ENCODE measurements at places on chromosomes 4 and X.

DNA sequence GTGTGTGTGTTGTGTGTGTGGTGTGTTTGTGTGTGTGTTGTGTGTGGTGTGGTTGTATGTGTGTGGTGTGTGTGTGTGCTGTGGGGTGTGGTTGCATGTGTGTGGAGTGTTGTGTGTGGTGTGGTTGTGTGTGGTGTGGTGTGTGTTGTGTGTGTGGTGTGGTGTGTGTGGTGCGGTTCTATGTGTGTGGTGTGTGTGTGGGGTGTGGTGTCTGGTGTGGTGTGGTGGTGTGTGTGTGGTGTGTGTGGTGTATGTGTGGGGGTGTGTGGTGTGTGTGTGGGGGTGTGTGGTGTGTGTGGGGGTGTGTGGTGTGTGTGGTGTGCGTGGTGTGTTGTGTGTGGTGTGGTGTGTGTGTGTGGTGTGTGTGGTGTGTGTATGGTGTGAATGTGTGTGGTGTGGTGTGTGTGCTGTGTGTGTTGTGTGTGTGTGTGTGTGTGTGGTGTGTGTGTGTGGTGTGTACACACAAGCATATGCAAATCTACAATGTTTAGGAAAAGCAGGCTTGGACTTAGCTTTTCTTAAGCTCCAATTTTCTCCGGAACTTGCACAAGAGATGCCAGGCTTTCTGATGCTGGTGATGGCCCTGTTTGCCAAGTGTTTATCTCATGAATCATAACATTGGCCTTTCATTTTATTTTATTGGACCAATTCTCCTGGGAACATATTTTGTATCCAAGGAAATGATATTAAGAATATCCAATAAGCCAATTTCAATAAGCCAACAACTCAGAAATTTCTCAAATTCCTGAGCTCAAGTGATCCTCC lies 148.7 kb downstream of the SPATA18 start:
- no peak for DNase-seq

DNA sequence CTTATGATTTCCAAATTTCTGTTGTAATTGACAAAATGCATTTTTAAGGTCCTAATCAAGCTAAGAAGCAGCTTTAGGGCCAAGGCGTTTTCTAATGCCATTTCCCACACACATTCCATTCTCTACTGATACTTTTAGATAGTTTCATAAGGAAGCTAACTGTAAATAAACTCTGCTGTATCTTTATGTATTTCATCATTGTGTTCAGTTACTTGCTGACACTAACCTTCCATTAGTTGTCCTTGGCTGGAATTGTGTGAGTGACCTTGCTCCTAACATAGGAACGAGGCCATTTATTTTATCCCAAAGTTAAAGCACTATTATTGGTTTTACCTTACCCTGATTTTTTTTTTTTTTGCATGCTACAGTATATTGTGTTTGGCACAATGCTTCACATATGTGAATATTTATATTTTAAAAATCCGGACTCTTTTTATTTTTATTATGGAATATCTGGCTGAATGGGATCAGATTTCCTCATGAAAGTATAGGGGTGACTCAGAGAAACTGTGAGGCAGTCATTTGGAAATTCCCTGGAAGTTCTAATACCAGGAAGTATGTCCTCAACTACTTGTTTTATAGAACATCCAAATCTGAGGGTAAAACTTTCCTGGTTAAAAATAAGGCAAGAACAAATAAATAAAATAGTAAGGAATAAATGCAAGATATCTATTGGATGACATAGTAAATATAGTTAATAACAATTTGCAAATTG lies 62.7 kb upstream of the SORBS2 start:
- no peak for DNase-seq

GRCh38 chrX:19881559-19881958 lies 5.8 kb downstream of the SH3KBP1 start:
- DNase-seq: no peak

DNA sequence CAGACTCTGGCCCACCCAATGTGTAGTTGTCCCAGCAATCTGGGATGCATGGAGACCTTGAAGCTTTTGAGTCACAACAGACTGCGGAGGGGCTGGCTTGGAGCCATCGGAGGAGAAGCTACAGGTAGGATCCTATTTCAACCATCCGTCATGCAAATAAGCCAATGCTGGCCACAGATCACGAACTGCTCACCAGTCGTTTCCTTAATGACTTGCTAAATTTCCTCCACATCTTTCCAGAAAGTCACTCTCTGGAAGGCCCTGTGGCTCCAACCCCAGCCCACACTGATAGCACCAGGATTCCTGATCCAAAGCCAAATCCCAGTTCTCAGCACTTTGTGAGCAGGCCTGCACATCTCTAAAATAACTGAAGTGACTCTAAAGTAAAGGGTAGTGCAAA lies 321.3 kb downstream of the RAB28 start:
- no peak for DNase-seq

DNA sequence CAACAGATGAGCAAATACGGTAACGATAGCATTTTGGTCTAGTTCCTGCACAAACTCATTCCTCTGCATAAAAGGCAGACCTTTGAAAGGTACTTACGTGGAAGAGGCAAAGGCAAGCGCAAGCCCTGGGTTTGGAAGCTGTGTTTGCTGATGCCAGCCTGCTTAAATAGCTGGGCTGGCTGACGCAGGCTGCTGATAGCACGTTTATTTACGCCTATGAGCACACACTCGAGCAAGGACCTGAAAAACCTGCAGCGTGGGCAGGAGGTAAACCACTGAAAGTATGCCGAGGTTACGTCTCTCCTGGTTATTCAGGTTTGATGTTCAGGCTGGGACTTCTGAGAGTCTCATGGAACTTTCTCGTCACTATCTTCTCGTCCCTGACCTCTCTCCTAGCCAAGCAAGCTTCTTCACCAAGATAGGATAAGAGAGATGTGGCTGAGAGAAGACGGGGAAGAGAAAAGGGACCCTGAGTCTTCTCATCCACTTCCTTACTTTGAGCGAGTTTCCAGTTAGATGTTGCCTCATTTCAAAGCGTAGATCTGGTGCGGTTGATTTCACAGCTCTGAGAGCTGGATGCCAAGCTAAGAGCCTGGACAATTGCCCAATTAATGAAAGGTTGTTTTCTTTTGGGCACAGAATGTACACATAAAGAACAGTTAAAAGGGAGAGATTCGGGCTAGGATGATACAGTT lies at the start of gene HOPX:
Gene HOPX, minus strand, starts transcription at position 139 of the 695 bp plus-strand sequence. CDS start 23,480 bp downstream, outside the sequence.
- DNase-seq: no peak

DNA sequence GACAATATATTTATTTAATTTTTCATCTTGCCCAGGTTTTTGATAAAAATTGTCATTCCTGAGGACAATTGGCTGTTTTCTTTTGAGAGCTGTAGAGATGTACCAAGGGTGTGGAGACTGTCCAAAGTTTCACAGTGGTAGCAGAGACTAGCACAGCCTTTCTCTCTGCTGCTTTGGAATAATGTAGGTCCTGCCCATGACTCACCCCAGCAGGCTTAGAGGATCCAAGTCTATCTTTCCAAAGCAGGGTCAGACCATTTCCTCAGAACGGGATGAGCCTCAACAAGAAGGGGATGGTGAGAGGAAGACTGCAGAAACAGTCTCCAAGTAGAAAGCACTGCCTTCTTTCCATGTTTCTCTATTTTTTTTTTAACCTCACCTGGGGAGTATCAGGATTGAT lies 131.5 kb upstream of the RPL34 start:
- no peak for DNase-seq

DNA sequence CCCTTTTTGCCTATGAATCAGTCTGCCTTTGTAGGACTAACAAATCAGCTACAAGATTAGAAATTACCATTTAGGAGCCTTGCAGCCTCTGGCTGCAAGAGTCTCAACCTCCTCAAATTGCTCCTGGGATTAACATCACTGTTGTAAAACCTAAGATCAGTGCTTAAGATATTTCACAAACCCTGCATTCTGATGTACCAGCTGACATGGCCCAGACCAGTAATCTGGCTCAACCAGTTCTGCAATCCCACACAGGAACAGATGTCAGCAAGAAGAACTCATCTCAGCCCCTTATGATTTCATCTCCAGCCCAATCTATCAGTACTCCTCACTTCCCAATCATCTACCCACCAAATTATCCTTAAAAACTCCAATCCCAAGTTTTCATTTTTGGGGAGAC lies 32.5 kb upstream of the AADAT start:
- DNase-seq: no peak

GRCh38 chrX:9280831-9281230 lies 184.0 kb upstream of the TBL1X start:
- DNase-seq: no peak

DNA sequence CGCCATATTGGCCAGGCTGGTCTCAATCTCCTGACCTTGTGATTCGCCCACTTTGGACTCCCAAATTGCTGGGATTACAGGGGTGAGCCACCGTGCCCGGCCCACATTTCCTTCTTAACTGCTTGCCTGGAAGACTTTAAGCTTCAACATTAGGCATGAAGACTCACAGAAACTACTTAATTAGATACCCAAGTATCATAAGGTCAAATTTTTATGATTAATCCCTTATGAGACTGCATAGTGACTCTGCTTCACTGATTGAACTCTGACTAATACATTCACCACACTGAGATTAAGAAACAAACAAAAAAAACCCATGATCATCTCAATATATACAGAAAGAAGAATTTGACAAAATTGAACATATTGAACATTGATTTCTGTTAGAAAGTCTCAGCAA lies 87.4 kb upstream of the KCTD8 start:
- DNase-seq: no peak

GRCh38 chrX:9611436-9612145 lies 146.7 kb downstream of the TBL1X start:
- no peak for DNase-seq

- no peak for DNase-seq
These were observed 300.4 kb upstream of the RPS6KA3 start for GRCh38 chrX:20567108-20567507.

- no peak for DNase-seq
These were observed 269.2 kb upstream of the DDX53 start for GRCh38 chrX:22730542-22730941.

- DNase-seq: no peak
These were observed 14.4 kb downstream of the AR start for GRCh38 chrX:67558267-67558666.

DNA sequence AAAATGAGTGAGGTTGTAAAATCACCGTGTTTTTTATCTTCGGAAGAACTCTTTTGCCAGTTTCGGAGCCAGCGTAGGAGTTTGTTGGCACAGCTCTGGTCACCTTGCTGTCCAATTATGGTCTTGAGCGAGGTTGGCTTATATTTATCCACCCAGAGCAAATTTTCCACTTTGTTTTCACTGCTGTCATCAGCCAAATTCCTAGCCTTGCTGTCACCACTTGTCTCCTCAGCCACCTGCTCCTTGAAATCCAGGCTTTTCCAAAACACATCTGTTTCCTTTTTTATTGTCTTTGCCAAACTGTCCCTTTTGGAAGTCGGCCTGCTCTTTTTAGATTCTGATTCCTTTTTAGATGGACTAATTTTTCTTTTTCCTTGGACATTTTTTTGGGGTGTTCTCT lies 57.6 kb downstream of the RFC1 start:
- no peak for DNase-seq

DNA sequence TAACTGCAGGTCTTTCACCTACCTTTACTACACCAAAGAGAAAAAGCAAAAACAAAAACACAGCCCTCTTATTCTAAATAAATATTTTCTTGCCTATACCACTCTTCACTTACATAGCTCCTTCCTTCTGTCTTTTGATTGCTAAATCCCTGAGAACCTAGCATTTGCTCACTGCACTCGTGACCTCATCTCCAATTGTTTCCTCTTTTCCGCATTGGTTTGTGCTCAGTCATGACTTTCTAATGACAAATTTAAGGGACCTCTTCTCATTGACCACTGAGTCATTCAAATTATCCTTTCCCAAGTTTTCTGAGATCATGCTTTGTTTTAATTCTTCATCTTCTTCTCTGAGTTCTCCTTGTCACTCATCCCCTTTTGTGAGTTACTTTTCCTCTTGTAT lies 1697.1 kb downstream of the STIM2 start:
- DNase-seq: no peak

GRCh38 chr4:75141162-75141561 lies 208.2 kb downstream of the PARM1 start:
- DNase-seq: no peak

DNA sequence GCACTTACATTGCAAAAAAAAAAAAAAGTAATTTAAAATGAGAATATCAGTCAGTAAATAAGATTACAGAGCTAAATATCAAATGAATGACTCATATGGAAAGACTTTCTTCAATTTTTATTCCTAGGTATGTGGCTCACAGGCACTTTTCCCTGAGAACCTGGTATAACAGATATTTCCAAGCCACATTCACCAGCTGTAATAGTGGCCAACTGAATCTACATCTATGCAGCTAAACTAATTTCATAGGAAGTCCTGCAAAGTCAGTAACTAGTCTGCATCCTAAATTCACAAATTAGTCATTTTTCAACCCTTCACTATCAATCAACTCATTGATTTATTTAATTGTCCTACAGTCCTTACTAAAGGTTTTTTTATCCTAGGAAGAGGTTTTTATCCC lies 5.6 kb downstream of the PDE5A start:
- DNase-seq: no peak

GRCh38 chrX:10173331-10173900 lies 16.6 kb downstream of the CLCN4 start:
- no peak for DNase-seq

GRCh38 chrX:106698693-106699092 lies 27.8 kb upstream of the RNF128 start:
- no peak for DNase-seq

Measured in GM19239 (cell line).